ENCODE measurements at places on chromosomes 12 and 14.

- no peak for DNase-seq
Measured at GRCh38 chr14:79426103-79426755, 785.1 kb downstream of the DIO2 start.

DNA sequence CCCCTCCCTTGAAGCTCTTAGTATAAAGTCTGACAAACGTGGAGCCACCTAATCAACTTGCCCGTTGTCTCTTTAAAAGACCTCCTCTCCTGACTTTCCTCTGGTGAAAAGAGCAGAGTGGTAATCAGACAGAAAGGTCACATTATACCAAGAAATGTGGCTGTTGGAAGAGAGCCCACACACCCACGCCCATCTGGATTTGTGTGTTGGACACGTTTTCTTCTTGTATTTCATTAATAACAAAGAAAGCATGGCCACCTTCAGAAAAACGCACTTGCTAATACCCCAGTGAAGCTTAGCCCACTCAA is 41.3 kb downstream of the CCDC60 start:
- DNase-seq: no peak

DNA sequence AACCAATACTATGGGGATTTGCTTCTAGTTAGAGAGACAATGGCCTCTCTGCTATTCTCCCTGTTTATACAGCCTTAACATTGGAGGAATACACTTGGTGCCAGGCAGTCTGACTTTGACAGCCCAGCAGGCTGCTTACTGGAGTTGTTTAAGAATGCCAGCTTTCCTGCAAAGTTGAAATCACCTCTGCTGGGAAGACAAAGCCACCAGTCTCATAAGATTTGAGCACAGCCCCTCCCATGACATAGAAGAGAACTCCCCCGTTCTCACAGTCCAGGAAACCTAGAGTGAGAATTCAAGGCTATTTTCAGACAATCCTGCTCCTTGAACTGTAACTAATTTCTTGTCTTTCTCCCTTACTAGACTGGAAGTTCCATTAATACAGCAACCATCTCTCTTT is 21.1 kb upstream of the CATSPERB start:
- no peak for DNase-seq

- DNase-seq: no peak
Measured at GRCh38 chr12:111238075-111238734, 130.7 kb downstream of the PHETA1 start.

DNA sequence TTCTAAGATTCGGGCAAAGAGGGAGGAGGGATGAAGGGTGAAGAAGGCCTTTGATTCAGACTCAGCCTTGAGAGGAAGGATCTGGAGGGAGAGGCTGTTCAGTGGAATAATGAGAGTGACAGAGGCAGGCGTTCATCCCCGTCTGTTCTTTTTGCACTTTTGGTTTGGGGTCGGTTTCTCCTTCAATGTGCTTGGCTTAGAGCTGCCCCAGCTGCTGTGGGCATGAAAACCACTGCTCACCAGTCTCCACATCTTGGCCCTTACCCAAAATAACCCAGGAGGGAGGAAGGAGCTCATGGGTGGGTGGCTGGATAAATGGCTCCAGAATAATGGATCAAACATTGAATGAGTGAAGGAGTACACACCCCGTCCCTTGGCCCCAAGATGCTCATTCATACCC is 261.7 kb upstream of the FKBP4 start:
- no peak for DNase-seq

- no peak for DNase-seq
Measured at GRCh38 chr12:49556391-49557186, 11.4 kb downstream of the MCRS1 start.

- no peak for DNase-seq
Measured at GRCh38 chr14:103538291-103539055, 9.5 kb downstream of the TRMT61A start.

GRCh38 chr12:118102070-118102469 is 1.7 kb downstream of the VSIG10 start:
- no peak for DNase-seq

DNA sequence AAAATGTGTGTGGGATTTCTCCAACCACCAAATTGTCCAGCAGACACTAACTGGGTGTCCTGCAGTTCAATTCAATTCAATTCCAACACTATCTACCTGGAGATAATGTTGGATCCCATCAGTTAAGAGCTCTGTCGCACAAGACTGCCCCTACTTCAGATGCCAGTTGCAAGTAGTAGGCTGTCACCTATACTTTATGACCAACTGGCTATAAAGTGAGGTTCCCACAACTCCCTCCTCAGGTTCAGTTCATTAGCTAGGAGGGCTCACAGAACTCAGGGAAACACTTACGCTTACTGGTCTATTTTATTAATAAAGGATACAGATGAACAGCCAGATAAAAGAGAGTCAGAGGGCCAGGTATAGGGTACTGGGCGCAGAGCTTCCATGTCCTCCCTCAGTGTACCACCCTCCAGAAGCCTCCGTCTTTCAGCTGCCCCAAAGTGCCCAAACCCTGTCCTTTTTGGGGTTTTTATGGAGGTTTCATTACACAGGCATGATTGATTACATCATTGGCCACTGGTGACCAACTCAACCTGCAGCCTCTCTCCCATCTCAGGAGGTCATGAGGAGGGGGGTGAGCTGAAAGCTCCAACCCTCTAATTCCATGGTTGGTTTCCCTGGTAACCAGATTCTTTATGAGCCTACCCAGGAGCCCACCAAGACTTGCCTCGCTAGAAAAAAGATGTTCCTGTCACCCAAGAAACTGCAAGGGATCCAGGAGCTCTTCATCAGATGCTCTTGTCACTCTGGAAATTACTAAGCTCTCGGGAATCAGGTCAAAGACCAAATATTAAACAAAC is 7.5 kb upstream of the SERPINA5 start:
- no peak for DNase-seq

GRCh38 chr14:23252006-23252405 is 14.3 kb downstream of the RNF212B start:
- no peak for DNase-seq

- DNase-seq: no peak
Measured at GRCh38 chr12:100555722-100556121, 17.8 kb upstream of the GAS2L3 start.

GRCh38 chr12:89856431-89856830 is 147.8 kb upstream of the ATP2B1 start:
- DNase-seq: no peak

DNA sequence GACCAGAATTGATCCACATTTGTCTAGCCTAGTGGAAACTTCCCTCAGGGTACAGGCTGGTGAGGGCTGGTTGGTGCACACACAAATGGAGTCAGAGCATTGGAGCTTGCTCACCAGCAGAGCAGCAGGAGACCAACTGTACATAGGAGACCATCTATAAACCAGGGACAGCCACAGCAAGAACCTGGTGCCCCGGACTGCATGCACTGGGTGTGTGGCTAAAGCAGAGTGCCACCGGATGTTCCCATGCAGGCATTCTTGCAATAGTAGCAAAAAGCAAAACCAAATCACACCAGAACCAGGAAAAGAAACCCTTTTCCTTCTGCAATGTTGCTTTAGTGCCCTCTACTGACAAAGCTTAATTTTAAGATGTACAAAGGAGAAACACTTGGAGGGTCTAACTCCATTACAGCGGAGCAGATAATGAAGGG is 136.4 kb downstream of the MDGA2 start:
- no peak for DNase-seq

DNA sequence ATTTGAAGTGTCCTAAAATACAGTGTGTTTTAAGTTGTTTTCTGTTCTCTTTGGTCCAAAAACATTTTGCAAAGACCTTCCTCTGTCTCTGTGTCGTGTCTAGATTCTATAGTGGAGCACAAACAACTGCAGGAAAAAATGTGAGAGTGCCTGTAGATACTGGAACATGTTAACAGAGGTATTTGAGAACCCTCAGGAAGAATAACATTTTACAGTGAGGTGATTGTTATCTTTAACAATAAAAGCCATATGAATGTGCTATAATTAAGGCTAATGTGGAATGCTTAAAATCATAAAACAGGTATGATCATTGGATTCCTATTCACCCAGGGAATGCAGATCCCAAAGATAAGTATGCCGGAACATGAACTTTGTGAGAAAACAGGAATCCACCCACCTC is 98.0 kb downstream of the SAMD4A start:
- DNase-seq: no peak

DNA sequence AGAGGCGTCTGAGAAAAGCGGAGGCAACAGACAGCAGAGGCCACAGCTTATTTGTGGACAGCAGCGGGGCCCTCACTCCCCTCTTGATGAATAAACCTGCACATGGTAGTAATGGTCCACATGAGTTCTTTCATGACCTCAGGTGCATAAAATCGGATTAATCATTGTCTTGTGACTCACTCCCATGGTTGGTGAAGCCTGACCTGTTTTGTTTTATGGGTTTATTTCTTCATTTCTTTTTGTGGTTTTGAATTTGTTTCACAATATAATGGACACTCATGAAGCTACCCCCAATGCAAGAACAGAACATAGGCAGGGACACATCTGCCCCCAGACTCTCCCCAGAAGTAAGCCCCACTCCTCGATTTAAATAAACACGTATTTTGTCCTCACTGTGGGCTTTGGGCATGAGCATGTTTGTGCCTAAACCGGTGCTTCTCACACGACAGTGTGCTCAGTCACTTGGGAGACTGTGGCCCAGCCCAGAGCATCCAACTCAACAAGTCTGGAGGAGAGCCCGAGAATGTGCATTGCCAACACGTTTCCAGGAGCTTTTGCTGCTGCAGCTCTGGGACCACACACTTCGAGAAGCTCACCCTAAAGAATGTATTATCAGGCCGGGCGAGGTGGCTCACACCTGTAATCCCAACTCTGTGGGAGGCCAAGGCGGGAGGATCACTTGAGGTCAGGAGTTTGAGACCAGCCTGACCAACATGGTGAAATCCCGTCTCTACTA is 116.1 kb downstream of the SCARB1 start:
- no peak for DNase-seq

DNA sequence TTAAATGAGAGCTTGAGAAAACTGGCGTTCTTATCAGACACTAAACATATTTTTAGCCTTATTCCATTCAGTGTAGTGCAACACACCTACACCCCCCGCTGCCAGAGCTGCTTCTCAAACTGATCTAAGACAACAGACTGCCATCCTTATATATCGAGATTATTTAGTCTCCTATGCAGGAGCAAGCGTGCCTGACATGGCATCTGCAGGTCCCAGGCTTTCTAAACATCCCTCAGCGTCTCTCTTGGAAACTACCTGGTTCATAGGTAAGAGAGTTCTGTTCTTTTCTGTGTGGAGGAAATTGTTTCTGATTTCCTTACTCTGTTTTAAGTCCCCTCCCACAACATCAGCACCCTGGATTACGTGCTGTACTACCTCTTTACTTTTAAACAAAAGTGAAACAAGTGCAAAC is 117.1 kb upstream of the PTPRB start:
- no peak for DNase-seq

DNA sequence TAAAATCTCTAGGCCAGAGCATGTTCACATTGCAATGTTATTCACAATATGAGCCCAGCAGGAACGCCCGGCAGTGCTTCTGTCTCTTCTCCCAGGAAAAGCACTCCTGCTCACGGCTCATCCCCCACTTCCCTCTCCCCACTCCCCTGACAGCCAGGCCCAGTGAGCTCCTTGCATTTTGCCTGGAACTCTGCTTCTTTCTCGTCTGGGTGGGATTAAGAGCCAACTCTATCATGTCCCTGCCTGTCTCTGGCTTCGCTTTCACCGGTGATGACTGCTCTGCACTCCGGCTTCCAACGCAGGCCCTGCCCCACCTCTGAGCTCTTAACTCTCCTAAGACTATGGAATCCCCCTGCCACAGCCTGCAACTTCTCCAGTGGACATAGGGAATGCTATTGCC is 2.5 kb downstream of the PLEK2 start:
- no peak for DNase-seq

- no peak for DNase-seq
Measured at GRCh38 chr14:23359722-23360447, 5.1 kb downstream of the EFS start.

DNA sequence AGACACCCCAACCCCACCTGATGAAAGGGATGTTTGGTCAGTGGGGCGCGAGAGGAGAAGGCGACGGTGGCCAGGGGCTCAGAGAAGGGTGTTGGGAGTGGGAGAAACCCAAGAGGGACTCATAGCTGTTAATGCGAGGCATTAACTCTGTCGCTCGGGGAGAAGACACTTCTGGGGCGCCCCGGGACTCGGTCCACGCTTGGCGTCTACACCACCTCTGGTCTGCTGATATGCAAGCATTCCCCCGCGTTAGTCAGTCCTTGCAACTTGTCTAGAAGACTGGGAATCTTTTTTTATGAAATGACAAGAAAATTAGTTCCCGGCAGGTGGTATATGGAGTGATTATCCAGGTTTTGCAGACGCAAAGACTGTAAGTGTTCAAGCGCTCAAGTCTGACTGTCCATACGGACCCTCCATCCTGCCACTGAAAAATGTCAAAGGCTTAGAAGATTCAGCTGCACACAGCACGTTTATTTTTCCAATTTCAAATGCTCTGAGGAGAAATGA is 360 bp upstream of the SLC35F4 start:
- no peak for DNase-seq

DNA sequence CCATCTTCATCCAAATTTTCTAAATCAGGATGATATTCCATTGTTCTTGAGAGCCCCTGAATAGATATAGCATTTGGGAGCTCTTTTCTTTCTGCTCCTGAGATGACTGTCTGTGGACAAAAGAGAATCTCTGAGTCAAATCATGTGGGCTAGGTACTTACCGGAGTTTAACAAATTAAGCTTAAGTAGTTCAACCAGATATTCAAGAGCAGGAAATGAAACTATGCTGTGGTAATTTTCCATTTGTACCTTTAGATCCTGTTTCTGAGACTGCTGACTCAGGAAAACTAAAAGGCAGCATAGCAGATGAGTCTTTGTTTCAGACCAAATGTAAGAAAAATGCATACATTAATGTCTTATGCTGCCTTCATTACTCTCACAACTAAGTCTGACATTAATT is at the start of gene CLEC7A:
CLEC7A (minus strand) TSS at position 158 of the 400 bp plus-strand sequence; CDS start at position 41, 117 bp downstream.
- DNase-seq: no peak

GRCh38 chr12:124758266-124759220 is 105.1 kb downstream of the SCARB1 start:
- no peak for DNase-seq

- DNase-seq: no peak
Measured at GRCh38 chr14:24362241-24362960, 5.6 kb upstream of the NFATC4 start.

DNA sequence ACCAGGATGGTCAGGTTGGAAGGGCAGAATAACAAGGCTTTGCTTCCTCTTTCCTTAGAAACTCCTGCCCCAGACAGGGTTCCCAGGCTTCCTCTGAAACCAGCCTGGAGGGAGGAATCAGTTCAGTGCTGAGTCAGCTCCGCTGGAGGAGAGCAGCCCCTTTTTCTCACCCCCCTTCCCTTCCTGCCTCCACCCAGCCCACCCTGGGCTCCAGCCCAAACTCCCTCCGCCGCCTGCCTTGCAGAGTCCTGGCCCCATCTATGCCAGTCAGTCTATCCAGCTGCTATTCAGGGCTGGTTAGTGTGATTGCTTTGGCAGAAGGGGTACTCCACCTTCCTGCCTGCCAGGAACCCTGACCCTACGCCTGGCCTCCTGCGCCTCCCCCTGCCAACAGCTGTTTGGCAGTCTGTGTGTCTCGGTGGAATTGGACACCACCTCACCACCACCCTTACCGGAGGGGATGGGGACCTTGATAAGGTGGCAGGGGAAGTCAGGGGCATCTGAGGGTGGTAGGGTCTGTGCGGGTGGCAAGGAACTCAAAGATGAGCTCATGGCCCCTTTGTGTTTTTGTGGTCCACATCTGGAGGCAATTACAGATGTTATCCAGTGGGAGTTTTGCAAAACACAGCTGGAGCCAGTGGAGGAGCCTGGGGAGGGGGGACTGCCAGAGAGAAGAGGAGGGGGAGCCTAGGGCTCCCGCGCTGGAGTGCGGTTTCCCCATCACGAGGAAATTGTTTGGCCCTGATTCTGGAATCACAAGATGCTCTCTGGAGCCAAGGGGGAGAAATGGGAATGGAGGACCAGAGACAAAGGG is 12.2 kb downstream of the MMP14 start:
- peak; percentile 91 for DNase-seq

GRCh38 chr12:43336962-43337555 is 214.9 kb downstream of the ADAMTS20 start:
- no peak for DNase-seq

Data from AG09319 (cell line).